NAMALWA (cell line): ENCODE measurements at places on chromosomes 1 and 21.

GRCh38 chr1:200217703-200218102, 190.2 kb downstream of the NR5A2 start:
- DNase-seq, result no peak

- DNase-seq, result no peak
Measured at GRCh38 chr21:35838350-35838749, 222.0 kb downstream of the SETD4 start.

DNA sequence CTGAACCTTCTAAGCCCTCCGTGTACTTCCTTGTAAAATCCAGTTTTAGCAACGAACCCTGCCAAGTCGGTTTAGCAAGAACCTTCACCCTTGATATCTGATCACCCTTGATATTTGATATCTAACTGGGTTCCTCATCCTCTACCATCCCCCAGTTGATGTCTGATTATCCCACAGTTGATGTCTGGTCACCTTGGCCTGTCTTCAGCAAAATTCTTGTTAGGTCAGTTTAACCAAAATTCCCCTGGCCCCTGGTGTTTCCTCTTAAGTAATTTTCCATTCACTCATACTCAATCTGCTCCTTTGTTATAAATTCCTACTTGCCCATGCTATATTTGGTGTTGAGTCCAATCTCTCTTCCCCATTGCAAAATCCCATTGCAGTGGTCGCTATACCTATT, 114.5 kb upstream of the ZNHIT6 start:
- no peak for DNase-seq

DNA sequence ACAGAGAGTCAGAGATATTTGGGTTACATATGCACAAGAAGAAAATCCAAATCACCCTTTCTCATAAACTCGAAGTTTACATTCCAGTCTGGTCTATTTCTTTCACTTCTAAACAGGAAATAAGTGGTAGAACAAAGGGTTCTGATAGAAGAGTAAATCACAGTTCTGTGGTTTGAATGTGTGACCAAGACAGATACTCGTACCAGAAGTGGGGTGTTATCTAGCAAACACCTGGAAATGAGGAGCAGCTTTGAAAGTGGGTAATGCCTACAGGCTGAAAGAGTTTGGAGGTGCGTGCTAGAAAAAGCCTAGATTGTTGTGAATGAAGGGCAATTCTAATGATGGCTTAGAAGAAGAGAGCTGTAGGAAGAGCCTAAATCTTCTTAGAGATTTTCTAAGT, 74.7 kb downstream of the FH start:
- DNase-seq, result no peak

GRCh38 chr1:19860418-19860817, 21.8 kb upstream of the OTUD3 start:
- no peak for DNase-seq

DNA sequence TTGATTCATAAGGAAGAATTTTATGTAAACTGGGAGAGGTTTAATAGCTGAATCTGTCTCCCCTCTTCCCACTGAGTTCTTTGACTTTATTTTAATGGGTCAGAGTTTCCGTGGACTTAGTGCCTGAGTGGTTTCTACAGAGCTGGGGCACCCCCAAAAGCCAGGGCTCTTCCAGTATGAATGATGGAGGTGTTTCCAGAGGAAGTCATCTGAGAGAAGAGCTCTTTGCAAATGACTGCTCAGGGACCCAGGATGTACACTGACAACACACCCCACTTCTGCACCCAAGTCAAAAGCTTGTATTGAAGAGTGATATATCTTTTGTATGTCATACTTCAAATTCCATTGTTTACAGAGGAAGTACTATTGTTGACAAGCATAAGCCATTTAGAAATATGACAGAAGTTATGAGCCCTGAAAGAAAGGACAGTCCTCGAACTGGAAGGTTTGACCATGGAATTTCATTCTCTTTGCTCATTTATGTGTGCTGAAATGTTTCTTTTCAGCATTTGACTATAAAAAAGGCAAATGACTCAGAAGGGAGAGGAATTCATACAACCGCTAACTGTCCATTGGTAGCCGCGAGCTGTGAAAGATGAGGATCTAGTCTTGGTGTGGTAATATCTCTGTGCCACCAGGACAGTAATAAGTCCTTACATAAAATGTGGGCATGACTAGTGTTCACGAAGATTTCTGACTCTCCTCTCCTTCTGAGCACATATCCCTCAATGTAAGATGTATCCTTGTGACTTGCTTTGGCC, 25.4 kb upstream of the LMX1A start:
- no peak for DNase-seq

DNA sequence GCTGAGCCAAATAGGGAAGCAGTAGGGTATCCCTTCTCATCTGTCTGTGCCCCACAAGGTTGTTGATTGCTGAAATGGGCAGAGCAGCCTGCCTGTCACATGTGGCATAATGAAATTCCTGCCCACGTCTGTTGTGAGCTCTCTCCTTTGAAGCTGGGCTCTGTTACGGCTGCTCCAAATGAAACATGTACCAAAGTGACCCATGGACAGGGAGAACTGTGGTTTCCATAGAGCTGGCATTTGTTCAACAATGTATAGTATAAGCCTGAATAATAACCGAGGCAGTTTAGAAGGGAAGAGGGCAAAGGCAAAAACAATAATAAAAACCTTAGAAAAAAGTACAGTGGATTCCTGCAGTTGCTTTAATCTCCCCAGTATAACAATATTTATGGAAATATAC, 149.7 kb downstream of the LYPLAL1 start:
- DNase-seq, result no peak

DNA sequence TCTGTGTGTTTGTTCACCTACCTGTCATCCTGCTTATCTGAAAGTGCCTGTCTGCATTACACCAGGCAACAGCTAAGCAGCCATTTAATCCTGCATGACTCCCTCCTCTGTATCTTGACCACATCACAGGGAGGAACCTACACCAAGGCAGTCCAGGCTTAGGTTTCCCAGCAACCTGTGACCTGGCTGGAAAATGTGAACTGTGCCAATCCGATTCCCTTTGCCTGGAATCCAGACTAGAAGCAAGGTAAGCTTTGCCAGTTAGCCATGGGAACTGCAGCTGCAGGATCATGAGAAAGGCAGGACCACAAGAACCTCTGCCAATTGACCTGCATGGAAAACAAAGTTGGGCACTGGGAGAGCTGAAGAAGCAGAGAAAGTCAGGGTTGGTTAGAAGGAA, 6.3 kb upstream of the ATP1B1 start:
- DNase-seq, result no peak

DNA sequence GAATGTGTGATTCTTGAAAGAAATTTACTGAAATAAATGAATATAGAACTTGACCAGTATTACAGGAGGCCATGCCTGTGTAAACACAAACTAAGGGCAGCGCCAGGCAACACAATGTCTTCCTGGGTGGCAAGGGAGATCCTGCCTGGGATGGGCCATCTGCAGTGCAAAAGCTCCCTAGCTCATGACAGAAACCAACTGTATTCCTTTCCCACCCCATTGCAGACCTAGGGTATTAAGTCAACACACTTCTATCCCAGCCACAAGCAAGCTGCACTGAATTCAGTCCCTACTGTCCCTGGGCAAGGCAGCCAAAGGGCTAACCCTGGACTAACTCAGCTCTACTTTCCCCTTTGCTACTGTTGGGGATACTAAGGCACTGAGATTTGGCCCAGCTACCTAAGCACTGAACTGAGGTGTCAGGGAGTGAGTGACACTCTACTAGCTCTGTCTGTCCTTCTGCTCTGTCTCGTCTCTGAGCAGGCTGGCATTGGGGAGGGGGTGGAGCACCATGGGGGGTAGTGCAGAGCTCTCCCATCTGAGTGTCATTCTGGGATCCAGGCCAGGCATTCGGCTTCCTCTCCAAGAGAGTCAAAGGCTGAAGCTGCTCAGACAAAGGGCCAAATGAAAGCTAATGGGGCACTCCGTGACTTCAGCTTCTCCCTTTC, 2.5 kb downstream of the INKA2 start:
- DNase-seq, result no peak

DNA sequence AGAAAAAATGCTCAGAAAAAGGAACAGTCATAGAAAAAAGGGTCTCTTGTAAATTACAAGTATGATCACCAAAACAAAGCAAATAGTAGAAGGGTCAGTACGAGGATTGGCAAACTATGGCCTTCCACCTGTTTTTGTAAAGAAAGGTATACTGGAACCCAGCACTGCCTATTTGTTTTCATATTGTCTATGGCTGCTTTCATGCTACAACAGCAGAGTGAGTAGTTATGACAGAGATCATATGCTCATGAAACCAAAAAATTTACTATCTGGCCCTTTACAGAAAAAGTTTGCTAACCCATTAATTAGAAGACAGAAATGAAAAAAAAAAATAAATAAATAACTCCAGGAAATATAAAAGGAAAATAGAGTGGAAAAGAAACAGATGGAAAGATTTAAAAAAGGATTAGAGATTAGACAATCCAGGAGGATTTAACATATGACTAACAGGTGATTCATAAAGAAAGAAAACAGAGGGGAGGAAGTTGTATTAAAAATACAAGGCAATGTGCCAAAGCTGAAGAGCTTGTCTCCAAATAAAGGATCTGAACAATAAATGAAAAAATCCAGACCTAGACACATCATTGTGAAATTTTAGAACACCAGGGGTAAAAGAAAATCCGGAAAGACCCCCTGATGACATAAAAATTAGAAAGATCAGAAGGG, 108.5 kb upstream of the SERTAD4 start:
- DNase-seq, result no peak

DNA sequence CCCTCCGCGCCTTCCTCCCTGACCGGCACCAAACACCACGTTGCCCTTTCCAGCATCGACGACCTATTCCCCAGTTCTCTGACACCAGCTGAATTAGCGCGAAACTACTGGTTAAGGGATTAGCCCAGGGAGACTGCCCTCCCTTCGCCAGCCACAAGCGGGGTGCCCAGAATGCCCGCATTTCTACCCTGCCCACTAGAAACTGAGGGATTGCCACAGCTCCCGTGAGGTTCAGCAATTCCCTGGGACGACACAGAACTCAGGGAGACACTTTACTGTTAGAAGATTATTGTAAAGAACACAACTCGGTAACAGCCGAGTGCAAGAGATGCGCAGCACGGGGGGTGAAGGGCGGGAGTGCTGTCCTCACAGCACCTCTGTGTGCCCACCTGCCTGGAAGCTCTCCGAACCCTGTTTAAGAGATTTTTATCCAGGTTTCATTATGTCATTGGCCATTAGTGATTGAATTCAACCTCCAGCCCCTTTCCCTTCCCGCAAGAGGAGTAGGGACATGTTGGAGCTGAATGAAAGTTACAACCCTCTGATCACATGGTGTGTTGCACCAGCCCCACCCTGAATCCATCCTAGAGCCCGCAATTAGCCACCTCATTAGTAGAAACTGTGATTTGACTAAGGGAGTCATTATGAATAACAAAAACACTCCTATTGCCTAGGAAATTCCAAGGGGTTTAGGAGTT, 15.8 kb upstream of the RIPPLY3 start:
- no peak for DNase-seq

- DNase-seq, result no peak
Measured at GRCh38 chr1:9659328-9659727, 7.8 kb downstream of the PIK3CD start.

- DNase-seq, result no peak
Measured at GRCh38 chr1:89590341-89591080, 42.4 kb upstream of the LRRC8C start.

DNA sequence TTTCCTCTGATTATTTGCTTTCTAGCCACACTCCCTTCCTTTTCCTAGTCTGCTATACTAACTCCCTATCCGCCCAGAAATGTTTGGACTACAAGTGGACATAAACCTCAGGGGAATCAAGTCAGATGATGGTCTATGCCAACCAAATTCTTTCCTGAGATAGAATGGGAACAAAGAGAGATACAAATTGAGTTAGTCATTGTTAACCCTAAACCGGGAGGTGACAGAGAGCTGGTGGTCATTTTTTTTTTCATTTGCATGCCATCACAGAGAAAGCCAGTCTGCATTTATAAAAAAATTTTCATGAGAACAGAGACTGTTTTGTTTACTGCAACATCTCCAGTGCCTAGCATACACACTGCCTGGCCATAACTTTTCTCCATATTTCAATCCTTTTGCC, 35.0 kb downstream of the MYSM1 start:
- DNase-seq, result no peak

- no peak for DNase-seq
Measured at GRCh38 chr1:89955311-89956205, 39.4 kb upstream of the ZNF326 start.

GRCh38 chr21:40235528-40235927, 368.3 kb downstream of the PCP4 start:
- DNase-seq, result no peak

GRCh38 chr21:43345746-43346409, 81.1 kb downstream of the SIK1 start:
- DNase-seq, result no peak

- DNase-seq, result no peak
Measured at GRCh38 chr1:28974432-28974831, 60.1 kb downstream of the EPB41 start.

- DNase-seq, result no peak
Measured at GRCh38 chr1:201686714-201687455, 142.1 kb upstream of the IPO9 start.

DNA sequence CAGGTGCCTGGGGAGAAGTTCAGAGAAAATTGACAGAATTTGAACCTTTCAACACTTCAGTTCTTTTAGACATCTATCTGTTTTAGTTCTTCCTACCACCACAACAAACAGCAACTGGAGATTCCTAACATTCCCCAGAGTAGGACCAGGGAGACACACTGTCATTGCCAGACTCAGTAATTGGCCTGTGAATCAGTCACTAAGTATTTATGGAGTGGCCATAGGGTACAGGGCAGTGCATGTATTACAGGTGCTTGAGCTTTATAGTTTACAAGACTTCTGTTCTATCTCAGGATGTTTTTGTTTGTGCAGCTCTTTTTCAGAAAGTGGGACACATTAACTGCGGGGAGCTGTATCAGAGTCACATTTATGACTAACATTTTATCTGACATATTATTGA, 1.7 kb downstream of the CDC14A start:
- peak; percentile 15 for DNase-seq

DNA sequence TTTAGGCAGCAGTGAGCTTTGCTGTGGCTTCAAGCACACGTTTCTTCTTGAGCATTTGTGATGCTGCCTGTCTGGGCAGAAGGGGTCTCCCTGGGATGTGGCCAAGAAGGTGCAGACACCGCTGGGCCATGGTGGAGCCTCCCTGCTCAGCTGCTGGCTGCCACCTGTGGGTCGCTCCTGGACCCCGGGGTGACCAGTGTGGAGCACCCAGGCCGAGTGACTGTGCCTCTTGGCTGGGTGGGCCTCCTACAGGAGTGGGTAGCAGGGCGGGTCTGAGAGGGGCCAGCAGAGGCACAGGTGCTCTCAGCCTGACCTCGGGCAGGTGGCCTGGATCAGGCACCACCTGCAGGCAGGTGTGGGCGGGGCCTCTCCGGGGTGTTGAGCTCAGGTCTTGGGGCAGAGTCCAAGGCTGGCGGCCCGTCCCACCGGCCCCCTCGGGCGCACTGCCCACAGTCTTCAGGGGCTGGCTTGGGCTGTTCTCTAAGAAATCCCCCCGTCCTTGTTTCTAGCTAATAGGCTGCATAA, 42.0 kb upstream of the COL6A1 start:
- DNase-seq, result no peak
